ENCODE measurements at places on chromosomes 11 and 22.

DNA sequence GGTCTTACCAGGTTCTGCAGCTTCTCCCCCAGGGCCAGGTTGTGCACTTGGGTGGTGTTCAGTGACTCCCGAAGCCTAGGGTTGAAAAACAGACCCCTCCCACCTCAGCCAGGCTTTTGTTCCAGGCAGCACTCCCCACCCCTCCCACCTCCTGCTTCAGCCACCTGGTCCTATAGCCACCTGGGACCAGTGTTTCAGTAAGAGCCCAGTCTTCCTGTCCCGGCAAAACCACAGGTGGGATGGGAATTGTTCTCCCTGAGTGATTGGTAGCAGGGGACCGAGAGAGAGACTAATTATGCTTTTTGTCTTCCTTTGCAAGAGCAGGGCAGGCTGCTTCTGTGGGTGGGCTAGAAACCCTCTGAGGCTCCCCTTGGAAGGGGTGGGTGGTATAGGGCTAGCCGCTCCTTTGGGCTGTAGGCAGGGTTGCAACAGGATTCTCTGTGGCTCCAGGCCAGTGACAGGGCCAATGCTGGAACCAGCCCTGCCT is 8.5 kb upstream of the NAALADL1 start:
- no peak for DNase-seq

DNA sequence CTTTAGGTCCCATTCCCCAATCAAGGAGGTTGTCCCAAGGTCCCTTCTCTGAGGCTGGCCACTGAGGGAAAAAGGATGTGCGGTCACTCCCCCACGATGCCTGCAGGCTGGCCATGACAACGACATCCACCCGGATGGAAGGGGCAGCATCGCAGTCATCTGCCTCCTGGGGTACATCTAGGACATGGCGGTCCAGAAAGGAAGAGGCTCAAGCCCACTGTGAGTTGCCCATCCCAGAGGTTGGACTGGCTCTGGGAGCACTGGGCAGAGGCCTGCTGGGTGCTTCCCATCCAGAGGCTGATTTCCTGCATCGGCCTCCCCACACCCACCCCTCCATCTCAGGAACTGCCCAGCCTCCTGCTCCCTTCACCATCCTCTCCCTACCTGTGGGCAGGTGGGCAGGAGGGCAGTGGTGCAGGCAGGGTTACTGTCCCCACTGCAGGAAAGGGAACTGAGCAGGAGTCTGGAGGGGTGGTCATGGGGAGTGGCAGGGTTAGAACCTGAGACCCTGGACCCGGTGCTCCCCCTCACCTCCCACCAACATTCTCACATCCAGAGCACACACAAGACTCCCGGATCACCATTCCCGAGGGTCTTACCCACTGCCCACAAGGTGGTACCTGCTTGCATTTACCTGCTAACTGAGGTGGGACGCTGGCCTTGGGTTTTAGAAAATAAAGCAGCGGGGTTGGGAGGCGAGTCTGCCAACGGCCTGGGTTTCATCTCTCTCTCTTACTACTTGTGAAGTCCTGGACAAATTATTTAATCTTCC is 4.4 kb downstream of the RCE1 start:
- DNase-seq = no peak

- DNase-seq = no peak
Measured at GRCh38 chr11:37718431-37718999, 1120.5 kb upstream of the RAG2 start.

GRCh38 chr11:119847853-119848252 is 118.9 kb upstream of the NECTIN1 start:
- DNase-seq = no peak

GRCh38 chr11:46348566-46349401 is 1.5 kb downstream of the DGKZ start:
- DNase-seq = no peak

Data from GF-D8 (cell line).